ENCODE measurements at places on chromosomes 16 and 17.

DNA sequence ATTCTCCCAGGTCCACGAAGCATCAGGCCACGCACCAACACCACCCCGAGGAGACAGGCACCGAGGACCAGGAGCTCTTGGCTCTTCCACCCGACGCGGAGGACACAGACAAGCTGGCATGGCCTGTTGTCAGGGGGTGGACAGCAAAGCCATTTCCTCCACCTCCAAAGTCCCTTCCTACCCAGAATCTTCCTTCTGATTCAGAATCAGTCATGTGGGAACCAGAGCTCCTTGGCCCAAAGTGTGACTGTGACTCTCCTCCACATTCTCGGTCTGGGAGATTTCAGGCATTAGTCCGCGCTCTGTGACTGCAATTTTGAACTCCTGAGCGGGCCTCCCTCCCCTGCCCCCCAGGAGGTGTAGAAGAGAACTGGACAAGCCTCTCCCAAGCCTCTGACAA lies 9.2 kb downstream of the DNAH17 start:
- DNase-seq, result no peak

GRCh38 chr16:71659471-71659870 lies 33.5 kb downstream of the MARVELD3 start:
- DNase-seq, result no peak

DNA sequence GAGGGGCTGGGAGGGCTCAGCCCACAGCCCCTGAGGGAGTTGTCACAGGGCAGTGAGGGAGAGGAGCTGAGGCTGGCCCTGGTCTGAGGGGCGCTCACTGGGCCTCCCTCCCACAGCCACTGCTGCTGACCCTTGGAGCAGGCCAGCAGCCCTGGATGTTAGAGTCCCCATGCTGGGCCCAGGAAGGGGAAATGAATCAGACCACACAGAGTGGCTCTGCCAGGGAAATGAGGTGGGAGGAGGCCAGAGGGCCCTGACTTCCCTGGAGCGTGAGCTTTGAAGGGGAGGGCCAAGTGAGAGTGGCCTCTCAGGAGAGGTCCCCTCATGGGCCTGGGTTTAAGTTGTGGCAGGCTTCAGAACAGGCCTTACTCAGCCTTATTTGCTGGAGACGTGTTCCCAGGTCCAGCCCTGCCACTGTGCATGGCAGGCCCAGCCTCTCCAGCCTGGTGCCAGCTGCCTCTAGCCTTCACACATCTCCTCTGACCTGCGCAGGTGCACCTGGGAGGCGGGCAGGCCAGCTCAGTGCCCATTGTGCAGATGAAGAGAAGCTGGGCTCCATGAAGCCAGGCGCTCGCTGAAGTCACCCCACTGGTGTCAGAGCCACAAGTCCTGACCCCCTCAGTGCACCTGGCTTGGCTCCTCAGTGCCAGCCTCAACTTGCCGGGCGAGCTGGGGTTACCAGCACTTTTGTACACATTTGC lies 15.4 kb downstream of the GPT2 start:
- no peak for DNase-seq

DNA sequence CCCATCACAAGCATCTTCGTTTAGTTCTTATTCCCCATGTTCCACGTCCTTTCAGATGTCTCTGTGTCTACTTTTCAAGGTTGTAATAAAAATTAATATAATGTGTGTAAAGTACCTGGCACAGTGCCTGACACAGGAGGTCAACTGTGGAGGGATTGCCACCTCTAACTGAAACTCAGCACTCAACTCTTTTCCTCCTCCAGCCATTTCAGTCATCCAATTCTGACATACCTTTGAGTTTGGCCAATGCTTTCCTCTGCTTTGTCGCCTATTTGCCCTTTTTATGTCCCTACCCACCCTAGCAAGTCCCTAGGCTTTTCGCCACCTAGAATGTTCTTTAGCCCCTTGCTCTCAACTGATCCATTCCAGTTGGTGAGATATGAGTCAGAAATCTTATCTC lies 1.6 kb downstream of the UBE2Z start:
- no peak for DNase-seq

GRCh38 chr16:79839466-79840341 lies 239.2 kb upstream of the MAF start:
- no peak for DNase-seq
